ENCODE measurements at places on chromosomes 7 and 10.
A peak's percentile ranks its signal among the peaks of the same experiment; 100 is the strongest.

GRCh38 chr10:130809761-130810515, 501.6 kb downstream of the TCERG1L start:
- DNase-seq, result no peak

DNA sequence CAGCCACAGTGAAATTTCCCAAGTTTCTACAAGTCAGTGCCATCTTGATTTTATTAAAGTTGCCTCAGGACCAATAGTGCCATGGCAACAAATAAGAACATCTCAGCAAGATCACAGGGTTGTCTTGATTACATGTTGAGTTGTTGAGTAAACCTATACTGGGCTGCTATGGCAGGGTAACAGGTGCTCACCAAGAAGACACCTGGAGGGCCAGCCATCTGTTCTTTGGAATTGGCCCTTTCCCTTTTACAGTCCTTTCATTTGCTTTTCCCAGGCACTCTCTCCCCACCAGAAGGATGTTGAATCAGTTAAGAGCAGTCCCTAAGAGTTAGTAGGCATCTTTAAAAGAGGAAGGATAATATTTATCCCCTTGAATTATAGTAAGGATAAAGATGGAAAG, 582.0 kb downstream of the TNS3 start:
- DNase-seq, result no peak

- peak; percentile 96 for DNase-seq
Measured at GRCh38 chr10:58641095-58641531, 128.4 kb downstream of the BICC1 start.

DNA sequence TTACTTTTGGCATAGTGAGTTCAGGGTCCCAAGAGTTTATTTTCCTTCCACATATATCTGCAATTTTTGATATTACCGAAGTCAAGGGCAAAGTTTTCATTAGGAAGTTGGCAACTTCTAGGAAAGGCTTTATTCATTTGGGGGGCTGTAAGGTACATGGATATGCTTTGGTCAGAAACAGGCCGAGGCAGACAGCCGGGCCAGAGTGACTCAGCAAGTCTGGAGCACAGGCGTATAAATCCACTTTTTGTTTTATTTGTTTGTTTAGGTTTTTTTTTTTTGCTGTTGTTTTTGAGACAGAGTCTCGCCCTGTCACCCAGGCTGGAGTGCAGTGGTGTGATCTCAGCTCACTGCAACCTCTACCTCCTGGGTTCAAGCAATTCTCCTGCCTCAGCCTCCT, 3.7 kb downstream of the ZNF680 start:
- no peak for DNase-seq

GRCh38 chr7:30652132-30652531, 30.1 kb downstream of the CRHR2 start:
- DNase-seq, result no peak

GRCh38 chr7:1103009-1103788, 15.3 kb downstream of the GPER1 start:
- no peak for DNase-seq
